ENCODE measurements at places on chromosomes 5 and 9.
A peak's percentile ranks its signal among the peaks of the same experiment; 100 is the strongest.

DNA sequence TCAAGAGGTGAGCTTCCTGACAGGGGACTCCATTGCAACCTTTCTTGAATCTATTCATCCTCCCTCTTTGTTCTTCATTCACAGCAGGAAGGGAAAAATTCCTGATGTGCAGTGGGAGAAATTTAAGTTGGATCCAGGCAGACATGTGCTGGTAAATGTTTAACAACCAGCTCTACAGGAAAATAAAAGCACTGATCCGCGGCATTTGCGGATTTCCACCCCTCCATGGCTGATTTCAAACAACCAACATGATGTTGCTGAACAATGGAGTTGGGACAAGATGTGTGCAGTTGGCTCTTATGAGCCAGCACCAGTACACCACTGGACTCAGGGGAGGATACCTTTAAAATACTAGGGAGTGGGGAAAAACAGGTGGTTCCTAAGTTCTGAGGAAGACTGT, 47.0 kb downstream of the SPRY4 start:
- no peak for DNase-seq

DNA sequence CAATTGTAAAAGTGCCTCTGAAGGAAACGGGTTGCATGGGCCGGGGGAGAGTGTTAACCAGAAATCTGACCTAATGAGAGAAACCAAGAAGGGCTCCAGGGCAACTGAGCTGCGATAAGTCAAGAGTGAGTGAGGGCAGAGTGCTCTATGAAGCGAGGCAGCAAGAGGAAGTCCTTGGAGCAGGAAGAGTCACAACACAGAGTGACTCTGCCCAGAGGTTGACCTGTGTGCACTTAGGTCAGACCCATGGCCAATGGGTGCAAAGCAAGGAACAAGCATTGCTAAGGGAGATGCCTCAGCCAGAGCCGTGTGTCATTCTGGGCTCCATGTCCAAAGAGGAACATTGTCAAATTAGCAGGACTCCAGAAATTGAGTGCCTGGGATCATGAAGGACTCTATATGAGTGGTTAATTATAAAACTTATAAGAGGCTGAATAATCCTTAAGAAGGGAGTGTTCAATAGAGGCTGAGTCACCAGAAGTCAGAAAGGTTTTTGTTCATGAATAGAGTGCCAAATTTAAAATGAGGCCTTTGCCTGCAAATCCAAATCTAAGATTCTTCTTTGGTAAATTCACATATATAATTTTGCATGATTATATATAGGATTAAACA, 438.5 kb downstream of the MED10 start:
- DNase-seq = no peak

GRCh38 chr5:74199005-74199404, 441.5 kb downstream of the ENC1 start:
- no peak for DNase-seq

DNA sequence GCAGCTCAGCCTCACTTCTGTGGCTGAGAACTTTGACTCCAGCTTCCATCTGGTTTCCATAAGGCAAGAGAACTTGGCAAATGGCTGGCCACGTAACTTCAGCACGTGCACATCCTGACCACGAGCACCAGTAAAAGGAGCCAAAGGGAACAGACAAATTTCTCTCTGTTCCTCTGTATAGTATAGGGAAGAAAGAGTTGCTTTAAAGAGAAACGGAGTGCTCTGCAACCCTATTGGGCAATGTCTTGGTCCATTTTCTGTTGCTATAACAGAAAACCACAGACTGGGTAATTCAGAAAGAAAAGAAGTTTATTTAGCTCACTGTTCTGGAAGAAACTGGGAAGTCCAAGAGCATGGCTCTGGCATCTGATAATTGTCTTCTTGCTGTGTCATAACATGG, 558.7 kb downstream of the ACTL7B start:
- no peak for DNase-seq

DNA sequence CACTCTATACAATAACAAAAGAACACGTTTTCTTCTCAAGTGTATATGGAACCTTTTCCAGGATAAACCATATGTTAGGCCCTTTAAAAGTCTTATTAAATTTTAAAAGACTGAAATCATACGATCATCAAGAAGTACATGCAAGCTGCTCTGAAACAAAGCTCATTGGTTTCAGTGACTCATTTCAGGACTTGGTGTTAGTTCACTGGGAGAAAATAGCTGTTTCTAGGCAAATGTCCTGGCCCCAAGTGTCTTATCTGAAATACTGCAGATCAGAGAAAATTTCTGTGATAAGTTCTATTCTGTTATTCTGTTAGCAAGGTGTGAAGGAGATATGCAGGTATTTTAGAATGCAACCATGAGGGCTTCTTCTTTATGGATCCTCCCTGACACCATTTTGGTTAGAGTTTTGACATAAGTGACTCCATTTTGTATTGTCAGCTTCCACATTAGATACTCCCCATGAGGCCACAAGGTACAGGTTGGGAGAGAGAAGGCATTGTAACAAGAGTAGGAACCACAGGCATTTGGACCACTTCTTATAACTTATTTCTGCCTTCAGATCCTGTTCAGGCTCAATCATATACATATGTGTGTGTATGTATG, 7.5 kb upstream of the CCDC180 start:
- DNase-seq = no peak

DNA sequence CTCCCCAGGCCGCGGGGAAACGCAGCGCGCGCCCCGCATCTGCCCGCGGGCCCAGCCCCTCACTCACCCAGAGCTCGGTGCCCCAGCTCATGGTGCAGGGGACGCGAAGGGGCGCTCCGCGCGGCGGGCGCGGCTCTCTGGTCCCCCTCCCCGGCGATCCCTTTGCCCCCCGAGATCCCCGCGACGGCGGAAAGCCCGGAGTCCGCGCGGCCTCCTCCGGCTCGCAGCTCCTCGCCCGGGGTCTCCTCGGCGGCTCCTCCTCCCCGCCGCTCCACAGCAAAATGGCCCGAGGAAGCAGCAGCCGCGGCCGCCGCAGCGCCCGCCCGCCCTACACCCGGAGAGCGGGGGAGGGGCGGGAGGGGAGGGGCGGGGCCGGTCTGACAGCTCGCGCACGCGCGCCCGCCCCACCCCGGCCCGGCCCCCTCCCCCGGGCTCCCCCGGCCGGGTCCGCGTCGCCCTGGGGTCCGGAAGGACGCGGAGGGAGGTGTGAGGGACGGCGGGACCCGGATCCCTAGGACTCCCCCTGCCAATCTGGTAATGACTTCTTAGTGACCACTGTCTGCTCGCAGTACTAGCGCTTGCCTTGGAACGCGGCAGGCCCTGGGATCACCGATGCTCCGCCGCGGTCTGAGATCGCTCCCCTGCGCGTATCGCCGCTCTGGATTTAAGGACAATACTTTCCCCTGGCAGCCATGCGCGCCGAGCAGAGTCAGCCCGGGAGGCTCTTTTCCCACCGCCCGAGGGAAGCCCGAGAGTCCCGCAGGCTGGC, at the start of gene FNBP1:
Gene FNBP1, minus strand, starts transcription at position 305 of the 769 bp plus-strand sequence. Its CDS starts 214 bp downstream, at position 91.
- peak; percentile 68 for DNase-seq

DNA sequence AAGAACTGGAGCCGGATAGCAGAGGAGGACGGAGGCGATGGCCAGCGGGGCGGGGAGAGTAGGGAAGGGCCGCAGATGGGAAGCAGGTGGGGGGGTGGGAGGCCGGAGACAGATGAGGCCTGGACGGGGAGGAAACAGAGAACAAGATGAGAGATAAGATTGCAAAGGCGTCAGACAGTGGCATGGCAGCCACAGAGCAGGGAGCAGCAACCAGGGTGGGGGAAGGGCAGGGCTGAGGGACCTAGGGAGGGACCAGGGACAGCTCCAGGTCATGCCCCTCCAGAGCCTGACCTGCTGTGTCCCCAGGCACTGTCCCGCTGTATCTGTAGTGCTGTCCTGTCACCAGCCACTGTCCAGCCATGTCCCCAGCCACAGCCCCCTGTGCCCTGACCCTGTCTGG, 49.6 kb upstream of the LMX1B start:
- no peak for DNase-seq

DNA sequence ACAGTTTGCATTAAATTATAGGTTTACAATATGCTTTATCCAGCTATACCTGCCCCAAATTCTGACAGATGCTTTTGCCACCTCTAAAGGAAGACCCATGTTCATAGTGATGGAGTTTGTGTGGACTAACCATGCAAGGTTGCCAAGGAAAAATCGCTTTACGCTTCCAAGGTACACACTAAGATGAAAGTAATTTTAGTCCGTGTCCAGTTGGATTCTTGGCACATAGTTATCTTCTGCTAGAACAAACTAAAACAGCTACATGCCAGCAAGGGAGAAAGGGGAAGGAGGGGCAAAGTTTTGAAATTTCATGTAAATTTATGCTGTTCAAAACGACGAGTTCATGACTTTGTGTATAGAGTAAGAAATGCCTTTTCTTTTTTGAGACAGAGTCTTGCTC, 41.0 kb downstream of the FXN start:
- DNase-seq = no peak

GRCh38 chr9:71741926-71742648, 26.2 kb downstream of the CEMIP2 start:
- no peak for DNase-seq

DNA sequence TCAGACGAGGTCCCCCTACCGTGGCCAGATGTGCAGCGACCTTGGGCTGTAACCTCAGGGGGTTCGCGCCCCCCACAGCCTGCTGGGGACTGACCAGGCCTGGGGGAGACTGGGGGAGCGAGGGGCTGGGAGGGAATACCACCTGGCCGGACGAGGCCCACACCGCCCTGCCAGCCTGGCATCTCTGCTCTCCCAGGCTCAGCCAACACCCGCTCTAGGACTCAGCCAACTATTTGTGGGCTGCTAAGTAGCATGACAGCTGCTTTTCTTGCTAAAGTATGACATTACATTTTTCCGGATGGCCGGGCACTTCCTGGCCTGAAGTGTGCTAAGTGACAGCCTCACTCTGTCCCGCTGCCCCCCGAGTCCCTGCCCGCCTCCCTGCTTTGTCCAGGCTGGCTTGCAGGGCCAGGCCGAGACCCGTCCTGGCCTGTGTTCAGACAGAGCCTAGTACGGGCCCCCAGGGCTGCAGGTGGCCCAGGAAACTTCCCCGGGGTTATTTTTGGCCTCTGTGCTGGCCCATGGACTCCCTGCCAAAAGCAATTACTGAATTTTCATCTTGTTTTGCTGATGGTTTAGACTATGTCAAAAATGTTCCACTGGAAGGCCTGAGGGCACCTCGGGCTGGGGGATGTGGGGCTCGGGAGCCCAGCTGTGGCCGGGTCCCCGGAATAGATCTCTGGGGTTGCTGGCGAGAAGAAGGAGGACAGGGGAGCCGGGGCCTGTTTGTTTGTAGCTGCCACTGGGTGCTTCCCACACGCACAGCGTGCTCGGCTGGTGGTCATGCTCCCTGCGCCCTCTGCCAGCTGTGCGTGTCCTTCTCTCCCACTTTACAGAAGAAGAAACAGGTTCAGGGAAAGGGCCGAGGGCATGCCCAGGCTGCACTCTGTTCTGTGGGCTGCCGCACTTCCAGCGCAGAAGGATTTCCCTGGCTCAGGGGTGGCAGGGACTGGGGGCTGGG, 13.4 kb upstream of the SLC2A6 start:
- no peak for DNase-seq

GRCh38 chr5:122545986-122546385, 228.9 kb upstream of the SNX2 start:
- DNase-seq = no peak

DNA sequence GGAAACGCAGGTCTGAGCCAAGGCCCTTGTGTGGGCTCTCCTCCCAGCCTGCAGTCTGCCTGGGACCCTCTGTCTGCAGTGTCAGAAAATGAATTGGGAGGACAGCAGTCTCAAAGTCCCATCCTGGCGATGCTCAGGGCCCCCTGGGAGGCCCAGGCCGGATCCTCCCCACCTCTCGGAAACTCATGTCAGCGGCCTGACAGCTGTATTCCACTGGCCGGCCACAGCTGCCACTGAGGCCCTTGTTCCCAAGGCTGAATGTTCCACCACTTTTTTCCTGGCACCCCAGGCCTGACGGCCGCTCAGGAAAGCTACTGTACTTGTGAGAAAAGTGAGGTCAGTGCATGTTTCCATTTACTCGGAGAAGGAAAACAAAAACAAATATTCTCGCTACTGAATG, 180.0 kb downstream of the FGF18 start:
- DNase-seq = no peak

GRCh38 chr9:112572416-112572815, 85.8 kb downstream of the KIAA1958 start:
- DNase-seq = no peak

DNA sequence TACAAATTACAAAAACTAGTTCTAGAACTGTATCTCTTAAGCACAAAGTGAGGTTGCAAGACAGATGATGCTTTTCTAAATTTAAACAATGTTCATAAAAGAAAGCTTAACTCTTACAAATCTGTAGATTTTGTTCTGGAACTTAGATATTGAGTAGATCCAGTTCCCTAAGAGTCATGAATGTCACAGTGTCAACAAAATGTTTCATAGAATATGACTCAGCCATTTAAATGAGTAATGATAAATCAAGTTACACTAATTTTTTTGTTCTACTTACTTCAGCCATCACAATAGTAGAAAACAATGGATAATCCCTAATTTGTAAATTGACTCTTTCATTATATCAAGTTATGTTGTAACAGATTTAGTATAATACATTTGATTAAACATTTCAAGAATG, 239.7 kb downstream of the MEF2C start:
- DNase-seq = no peak

GRCh38 chr9:125521462-125522327, 185.3 kb downstream of the MAPKAP1 start:
- DNase-seq = peak; percentile 4

GRCh38 chr9:26746357-26747072, 146.1 kb downstream of the CAAP1 start:
- no peak for DNase-seq

DNA sequence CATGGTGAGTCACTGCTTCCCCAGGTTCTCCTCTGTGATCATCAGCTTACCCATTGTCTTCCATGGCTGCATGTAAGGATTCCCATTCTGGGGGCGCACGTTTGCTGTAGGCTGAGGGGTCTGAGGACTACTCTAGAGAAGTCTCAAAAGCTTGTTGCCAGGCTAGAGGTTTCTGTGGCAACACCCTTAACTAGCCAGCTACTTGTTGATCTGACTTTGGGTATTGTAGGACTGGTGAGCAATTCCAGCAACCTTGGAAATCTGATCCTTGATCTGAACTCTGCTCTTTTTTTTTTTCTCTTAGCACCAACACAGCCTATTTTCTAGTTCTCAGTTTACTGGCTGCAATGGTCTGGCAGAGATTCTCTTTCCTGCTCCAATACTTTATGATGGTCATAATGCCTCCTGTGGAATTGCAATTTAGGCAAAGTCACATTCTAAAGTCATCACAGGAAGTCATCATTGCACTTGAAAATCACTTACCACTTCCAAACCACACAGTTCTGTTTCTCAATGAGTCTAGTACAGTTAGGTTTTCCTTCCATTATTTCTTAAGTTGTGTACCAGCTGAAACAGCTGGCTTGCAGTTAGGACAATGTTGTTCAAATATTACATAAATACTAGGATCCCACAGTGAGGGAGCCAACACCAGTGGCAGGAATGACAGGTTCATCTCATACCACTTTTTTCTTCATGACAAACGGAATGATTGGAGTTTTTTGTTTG, 110.3 kb downstream of the SLC12A2 start:
- no peak for DNase-seq

DNA sequence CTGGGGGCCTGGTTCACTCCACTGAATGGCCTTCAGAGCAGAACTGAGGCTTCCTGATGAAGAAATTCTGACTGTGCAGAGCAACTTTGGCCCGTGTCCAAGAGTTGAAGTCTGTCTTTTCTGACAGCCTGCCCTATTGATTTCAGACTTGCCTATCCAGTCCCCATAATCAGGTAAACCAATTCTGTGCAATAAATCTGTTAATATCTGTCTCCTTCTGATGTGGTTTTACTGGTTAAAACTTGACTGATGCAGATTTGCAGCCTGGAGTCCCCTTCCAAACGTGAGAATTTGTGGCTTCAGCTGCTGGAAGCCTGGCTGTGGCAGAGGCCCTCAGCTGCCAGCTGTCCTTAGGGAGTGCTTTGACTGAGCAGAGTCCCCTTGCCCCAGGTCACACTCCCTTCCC, 283.9 kb upstream of the ANKRD55 start:
- DNase-seq = no peak
